ENCODE measurements at places on chromosomes 2 and 18. TPM values are rescaled to one million over a fixed set of nuclear protein-coding genes. Genes with fewer than 3 reads are reported as not detected.

- no peaks in the 10 kb centered on the region for H3K27me3 ChIP-seq
- H3K4me3 ChIP-seq, result no peak overlapping the region
- H3K36me3 ChIP-seq, result no peaks in the 10 kb centered on the region
- no peak overlapping the region for H3K27ac ChIP-seq
- H3K4me1 ChIP-seq, result peaks cover 9% of the 10 kb centered on the region
Measured at GRCh38 chr2:177698281-177698680, 305.7 kb downstream of the AGPS start.

- no peak overlapping the region for H3K4me3 ChIP-seq
- H3K36me3 ChIP-seq, result no peaks in the 10 kb centered on the region
- no peak for DNase-seq
- H3K27ac ChIP-seq, result no peak overlapping the region
- H3K27me3 ChIP-seq, result peaks cover 23% of the 10 kb centered on the region
Measured at GRCh38 chr2:66427300-66427699, 7.6 kb upstream of the MEIS1 start.

- H3K27me3 ChIP-seq, result no peaks in the 10 kb centered on the region
- peak; percentile 72 for DNase-seq
- H3K4me3 ChIP-seq, result no peak overlapping the region
- H3K36me3 ChIP-seq, result 0 out of 3 replicates have a peak, but pooled peaks cover under 1% of the 10 kb centered on the region
Measured at GRCh38 chr2:159265171-159265576, 21.3 kb downstream of the WDSUB1 start.

GRCh38 chr2:24618144-24618543, 127.1 kb downstream of the NCOA1 start:
- peaks cover 15% of the 10 kb centered on the region for H3K4me1 ChIP-seq
- H3K27ac ChIP-seq, result no peak overlapping the region
- DNase-seq, result no peak

DNA sequence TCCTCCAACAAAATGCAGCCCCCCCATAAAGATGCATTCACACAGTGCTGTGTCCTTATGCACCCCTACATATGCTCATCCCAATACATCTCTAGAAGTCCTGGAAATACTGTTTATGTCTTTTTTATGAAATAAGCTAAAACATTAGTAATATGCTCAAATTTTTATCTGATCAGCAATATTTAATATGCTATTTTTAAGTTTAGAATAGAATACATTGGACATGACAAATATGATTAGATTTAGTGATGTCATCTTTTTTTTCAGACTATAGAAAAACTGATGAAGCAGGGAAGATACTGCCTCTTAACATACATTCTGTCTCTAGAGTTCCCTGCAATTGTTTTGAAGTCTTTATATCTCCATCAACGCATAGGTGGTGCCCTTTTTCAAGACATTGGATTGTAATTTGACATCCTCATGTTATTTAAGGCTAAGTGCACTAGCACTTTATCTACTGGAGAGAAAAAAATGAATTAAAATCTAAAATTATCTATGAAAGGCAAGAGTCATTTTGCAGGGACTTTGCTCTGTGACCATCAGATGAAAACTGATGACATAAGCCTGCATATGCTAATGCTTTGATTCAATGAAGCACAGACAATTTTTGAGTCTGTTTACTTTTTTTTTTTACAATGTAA, 395.3 kb downstream of the LPIN1 start:
- no peak for DNase-seq
- no peaks in the 10 kb centered on the region for H3K4me1 ChIP-seq
- no peak overlapping the region for H3K27ac ChIP-seq
- peaks cover 2% of the 10 kb centered on the region for H3K27me3 ChIP-seq

Gene ANO7
- total RNA-seq, result 4.1 TPM

Gene HOXD3
- total RNA-seq, result not detected

Gene ACKR3
- total RNA-seq, result 0.07 TPM

Data from K562 (cell line).